Fibroblast of mammary gland (primary cell): ENCODE measurements at places on chromosomes 2 and 18.

DNA sequence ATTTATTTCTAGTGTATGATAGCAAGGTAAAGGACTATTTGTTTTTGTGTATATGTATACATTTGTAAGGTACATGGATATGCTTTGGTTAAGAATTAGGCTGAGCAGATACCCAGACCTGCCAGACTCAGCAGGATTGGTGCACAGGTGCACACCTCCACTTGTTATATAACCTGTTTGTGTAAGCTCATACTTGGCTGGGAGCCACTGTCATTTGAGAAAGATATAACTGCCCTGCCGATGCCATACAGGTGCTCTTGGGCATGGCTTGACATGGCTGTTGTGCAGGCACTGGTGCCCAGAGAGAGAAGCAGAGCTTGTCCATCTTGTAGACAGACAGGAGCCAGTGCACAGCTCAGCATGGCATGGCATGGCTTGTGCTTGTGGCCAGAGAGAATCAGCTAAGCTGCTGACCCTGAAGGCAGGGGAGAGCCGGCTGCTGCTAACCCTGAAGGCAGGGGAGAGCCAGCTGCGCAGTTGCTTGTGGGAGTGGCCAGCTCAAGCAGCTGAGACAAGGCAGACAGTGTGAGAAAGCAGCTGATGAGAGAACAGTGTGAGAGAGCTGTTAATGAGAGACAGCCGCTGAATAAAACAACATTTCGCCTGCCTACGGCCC lies 136.5 kb downstream of the RNF144A start:
- no peak for DNase-seq

- peak; percentile 47 for DNase-seq
These were observed 72.9 kb downstream of the QPCT start for GRCh38 chr2:37417321-37417720.

DNA sequence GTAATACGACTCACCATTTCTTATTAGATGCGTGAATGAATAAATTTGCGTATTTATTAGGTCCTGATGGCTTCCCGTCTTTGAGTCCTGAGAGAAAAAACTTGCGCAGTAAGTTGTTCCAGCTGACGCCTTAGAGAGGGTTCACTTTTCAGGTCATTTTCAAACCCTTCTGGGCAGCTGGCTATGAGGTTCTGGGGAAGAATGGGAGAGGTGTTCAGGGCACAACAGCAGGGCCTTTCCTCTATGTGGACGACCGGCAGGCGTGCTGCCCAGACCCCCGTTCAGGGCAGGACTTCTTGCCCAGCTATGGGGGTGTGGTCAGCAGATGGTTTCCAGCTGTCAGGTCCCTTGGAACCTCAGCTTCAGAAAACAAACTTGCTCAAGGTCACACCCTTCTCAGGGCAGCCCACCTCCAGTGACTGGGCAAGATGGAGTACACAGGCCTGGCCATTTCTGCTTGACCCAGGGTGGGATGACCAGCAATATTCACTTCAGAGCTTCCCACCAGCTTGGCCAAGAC lies 61.1 kb upstream of the TNP1 start:
- no peak for DNase-seq

GRCh38 chr2:109062859-109063700 lies 65.9 kb upstream of the SH3RF3 start:
- no peak for DNase-seq

GRCh38 chr2:100050685-100051084 lies 91.7 kb downstream of the AFF3 start:
- DNase-seq = no peak

DNA sequence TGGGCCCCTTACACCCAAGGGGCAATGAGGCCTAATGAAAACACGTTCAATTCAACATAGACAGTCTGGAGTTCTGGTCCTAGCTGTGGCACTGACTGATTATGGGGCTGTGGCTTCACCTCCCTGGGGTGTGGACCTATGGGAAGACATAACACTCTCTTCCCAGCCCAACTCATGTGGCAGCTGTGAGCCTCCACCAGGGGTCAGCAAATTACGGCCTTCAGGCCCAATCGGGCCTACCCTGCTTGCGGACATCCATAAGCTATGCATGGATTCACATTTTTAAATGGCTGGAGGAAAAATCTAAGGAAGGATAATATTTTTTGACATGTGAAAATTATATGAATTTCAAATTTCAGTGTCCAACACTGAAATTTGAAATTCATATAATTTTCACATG lies 101.3 kb downstream of the LOXHD1 start:
- DNase-seq = peak; percentile 12

DNA sequence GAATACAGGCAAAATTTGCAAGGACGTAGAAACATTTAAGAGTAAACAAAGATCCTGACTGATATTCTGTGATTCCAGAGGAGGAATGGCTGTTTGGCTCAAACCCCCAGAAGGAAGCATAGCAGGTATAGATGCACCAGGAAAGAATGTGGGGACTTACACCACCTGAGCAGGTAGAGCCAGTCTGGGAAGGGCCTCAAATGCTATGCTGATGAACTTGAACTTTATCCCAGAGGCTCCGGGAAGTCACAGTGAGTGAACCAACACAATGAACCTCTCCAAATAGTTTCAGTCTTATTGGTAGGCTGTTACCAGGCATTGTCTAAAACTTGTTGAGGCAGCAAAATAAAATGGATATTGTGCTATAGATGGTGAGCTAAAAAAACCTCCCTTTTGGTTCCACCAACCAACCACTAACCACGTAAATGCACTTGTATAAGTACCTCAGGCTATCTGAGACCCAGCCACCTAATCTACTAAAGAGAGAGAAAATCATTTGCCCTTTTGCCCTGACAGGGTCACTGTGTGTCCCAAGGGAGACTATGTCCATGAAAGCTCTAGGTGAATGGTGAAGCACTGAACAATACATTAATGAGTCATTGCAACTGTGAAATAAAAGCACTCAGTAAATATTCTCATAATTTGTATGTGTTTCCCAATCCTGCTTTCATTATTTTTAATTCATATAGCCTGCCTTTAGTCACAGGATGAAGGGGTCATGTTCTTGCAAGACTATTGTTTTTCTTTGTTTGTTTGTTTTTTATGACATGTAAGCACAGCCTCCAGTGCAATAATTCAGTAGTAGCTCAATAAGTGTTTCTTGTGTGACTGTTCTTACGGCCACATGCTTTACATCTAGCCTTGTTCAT lies 911.6 kb downstream of the EPHA4 start:
- peak; percentile 17 for DNase-seq

DNA sequence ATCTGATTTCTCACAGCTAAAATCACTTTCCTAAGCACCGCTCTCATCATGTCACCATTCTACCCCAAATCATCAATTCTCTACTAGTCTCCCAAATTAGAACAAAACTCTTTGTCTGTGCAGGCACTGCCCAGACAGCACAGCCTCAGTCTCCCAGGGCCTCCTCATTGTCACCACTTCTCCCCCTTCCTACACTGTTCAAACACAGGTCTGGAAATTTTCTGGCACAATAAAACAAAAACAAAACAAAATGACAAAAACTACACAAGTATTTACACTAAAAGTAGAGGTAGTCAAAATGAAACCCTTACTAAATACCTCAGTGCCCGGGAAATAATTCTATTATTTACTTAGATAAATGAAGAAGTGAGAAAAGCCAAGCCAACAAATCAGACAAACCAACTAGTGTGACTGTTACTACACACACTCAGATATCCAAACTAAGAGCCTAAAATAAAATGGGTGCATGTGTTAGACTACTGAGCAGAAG lies 156.2 kb upstream of the DNMT3A start:
- no peak for DNase-seq

- DNase-seq = no peak
These were observed 77.0 kb downstream of the VSNL1 start for GRCh38 chr2:17617516-17617915.

DNA sequence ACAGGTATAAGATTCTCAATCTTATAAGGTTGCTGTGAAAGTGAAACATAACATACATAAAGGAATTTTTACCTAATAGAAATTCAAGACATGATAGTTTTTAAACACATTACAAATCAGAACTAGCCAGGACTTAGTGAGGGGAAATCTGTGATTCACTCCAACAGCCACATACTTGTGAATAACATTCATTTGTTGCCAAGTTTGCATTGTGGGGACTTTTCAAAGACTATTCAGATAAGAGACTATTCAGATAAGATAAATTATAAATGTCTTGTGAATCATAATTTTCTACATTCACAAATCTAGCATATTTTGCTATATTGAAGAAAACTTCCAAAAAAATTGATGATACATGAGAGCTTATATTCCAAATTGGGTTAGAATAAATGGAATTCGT lies 345.3 kb upstream of the CDH20 start:
- peak; percentile 20 for DNase-seq

- peak; percentile 54 for DNase-seq
These were observed 58.1 kb downstream of the NCKAP1 start for GRCh38 chr2:182980115-182980514.

DNA sequence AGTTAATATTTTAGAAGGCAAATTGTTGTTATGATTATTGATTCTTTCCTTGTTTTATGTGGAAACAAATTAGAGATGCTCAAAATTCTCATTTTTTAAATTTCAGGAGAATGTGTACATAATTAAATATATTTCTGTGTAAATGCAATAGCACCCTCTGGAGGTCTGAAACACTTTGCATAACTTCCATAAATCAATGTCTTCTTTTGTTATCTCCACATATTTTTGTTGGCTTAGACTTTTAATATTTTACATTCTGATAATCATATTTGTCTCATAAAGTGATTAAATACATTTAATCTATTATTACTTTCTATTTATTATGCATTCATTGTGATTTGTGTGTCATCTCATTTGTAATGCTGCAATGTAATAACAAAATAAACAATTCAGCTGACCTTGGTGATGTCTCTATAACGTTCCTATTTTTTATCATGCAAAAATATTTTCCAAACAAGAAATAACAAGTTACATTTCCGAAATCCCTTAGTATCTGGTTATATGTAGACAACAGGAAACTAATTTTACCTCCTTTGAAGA lies 201.8 kb upstream of the GALNT5 start:
- peak; percentile 68 for DNase-seq

- no peak for DNase-seq
These were observed 65.0 kb downstream of the SCG2 start for GRCh38 chr2:223537115-223537514.

DNA sequence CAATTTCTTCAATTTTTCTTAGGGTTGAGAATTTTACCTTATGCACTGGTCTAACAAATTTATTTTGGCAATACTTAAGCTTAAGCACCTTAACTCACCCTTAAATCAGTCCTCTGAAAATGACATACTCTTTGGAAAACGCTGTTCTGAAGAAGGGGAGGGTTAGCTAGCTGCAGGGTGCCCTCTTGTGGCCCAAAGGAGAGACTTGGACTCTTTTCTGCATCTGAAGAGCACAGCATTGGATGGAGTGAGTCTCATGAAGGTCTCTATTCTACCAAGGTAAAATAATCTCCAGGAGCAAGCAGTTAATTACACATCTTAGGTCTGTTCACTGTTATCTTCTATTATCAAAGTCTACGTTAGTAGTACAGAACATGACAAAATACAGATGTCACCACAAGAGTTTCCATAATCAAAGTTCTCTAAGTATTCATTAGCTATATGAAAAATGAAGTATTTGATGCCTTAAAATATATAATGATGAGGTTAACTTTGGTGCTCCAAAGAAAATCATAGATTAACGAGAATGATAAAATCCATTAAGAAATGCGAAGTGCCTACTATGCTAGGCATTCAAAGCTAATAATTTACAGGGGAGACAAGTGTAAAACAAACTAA lies 24.4 kb downstream of the PUM2 start:
- DNase-seq = peak; percentile 63

DNA sequence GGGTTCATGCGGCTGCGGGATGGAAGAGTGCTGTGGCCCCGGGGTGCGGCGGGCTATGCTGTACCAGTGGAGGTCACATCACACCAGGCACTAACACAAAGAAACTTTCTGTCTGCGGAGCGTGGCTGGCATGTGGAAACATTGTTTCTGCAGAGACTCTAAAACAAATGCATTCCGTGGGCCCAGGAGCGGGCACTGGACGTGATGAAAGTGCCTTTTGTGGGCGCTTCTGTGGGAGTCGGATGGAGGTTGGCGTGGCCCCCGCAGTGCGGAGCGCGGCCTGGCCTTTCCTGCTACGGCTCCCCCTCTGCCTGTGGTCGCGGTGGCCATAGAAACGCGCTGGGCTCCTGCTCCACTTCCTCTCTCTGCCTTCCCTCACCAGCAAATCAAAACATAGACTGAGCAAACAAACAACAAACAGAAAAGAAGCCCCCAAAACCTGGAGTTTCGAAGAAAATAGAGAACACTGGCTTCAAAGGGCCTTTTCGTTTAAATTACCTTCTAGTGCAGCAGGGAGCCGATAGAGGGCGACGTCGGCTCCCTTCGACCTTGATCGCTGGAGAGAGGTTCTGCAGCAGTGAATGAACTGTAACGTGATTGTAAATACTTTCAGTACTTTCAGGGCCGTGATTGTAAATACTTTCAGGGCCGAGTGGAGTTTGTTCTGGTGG lies 51.4 kb downstream of the KIF5C start:
- peak; percentile 11 for DNase-seq

DNA sequence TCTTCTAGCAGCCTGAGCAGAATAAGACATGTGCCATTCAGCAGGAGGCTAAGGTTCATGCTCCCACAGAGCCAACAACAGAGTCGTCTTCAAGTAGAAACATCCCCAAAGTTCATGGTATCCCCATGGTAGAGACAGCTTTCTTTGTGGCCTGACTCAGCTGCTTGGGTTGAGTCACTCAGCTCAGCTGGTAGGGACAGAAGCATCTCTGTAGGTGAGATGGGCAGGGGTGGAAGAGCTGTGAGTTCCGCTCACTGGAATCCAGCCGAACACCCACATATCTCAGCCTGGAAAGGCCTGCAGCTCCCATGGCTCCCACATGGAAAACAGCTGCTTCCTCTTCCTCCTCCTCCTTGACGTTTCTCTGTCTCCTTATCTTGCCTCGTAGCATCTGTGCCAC lies 792.7 kb downstream of the RNF144A start:
- peak; percentile 83 for DNase-seq

- no peak for DNase-seq
These were observed 13.3 kb downstream of the NTSR2 start for GRCh38 chr2:11656671-11657101.

DNA sequence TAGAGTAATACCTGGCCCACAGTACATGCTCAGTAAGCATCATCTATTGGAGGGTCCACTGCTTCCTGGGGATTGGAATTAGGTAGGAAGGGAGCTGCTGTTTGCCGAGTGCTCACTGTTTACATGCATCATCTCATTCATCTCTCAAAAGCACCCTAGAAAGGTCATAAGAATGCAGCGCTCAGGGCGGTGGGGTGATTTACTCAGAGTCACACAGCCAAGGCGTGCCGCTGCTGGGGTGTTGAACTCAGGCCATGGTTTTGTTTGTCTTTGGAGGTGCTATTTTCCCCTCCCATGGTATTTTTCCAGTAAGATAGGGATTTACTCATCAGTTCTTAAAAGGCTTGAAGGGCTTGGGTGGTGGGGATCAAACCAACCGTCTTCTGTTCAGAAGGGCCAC lies 227.5 kb downstream of the LDLRAD4 start:
- no peak for DNase-seq
